ENCODE measurements at places on chromosomes 4 and X. TPM values are rescaled to one million over a fixed set of nuclear protein-coding genes. Genes with fewer than 3 reads are reported as not detected.
A peak's percentile ranks its signal among the peaks of the same experiment; 100 is the strongest.

GRCh38 chrX:128975745-128976144 lies 547.5 kb downstream of the SMARCA1 start:
- DNase-seq: peak; percentile 25

GRCh38 chr4:9963328-9963727 lies 58.0 kb downstream of the SLC2A9 start:
- DNase-seq: no peak

Gene PGAM4
- 0.47 TPM for polyA plus RNA-seq

DNA sequence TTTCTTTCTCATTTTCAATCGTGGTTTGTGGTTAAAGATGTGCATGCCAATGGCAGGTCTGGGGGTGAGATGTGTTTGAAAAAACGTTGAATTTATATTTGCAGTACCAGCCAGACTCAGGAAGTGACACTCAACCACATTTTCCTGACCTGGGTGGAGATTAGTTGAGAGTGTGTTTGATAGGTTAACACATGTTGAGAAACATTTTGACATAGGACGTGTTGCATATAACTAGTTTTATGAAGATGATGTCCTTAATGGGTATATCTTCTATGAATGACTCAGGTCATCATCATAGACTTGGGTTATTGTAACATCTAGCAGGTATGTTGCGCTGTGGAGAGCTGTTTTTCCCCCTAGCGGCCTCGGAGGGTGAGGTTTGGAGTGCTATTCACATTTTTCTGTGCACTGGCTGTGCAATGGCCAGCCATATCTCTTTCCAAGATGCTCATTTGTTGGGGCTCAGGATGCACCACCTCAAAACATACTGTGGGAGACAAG lies 21.7 kb upstream of the CD38 start:
- DNase-seq: no peak

GRCh38 chrX:48754238-48754637 lies 7.3 kb upstream of the GLOD5 start:
- DNase-seq: no peak

DNA sequence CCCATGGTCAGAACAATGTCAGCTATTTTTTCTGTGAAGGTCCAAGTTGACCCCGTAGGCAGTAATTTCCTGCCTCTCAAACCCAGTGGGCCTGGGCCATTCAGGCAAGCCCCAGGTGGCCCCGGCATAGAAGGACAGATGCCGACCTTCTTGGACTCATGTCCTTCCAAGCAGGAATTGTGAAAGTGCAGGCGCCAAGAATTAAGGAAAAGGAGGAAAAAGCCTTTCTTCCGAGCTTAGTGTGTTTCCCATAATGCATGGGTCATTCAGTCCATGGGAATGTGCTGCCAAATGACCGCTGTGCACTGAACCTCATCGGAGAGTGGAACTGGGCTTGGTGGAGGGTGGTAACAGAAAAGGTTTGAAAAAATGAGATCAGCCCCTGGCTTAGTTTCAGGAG lies 196.5 kb upstream of the HS3ST1 start:
- DNase-seq: peak; percentile 7

DNA sequence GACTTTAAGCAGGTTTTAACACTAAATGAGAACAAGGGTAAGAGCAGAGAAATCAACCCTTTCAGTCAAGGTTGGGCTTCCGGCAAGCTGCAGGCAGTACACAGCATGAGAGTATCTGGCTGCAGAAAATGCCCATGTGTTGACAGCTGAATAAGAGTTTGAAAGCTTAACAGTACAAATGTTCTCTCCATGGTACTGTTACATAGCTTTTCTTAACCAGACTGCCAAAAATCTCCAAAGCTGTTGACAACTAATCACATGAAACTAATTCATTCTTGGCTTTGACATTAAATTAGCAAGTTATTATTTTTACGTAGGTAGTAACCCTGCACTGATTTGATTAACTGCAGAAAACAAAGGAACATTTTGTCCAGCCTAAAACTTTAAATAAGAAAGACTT lies 153.5 kb downstream of the SLC10A7 start:
- DNase-seq: peak; percentile 10

- DNase-seq: no peak
Observed at GRCh38 chrX:20663336-20663735, 396.6 kb upstream of the RPS6KA3 start.

Gene CPLX1
- polyA plus RNA-seq: not detected

Gene VEGFC
- 13.0 TPM for polyA plus RNA-seq

Gene SLC35A2
- polyA plus RNA-seq: 18.1 TPM

DNA sequence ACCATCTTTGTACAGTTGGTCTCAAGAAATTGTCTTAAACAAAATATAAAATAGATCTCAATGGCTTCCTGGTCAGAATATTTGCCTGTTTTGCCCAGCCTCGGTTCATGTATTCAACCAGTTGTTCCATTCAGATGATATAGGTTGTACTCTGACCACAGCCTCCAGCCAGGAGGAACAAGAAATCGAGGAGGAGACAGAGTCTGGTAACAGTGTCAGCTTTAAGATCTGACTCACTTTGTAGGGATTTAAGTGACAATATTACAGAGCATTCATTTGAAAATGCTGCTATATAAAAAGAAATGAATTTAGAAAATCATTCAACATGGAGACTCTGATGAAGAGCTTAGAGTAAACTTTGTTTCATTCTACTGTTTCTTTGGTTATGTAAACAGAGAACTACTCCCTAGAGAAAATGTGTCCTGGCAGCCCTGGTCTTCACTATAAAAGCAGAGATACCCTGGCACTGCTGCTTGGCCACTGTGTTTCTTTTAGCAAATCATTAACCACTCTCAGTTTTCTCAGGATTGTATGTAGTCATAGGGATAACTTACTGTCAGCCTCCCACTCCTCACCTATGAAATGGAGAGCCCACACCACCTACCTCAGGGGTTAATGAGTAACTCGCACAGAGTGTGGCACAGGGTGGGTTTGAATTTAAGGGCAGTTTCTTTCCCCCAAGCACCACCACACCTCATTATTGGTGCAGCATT lies 53.5 kb downstream of the PAGE2 start:
- DNase-seq: no peak

GRCh38 chr4:104064646-104065577 lies 345.1 kb upstream of the TACR3 start:
- peak; percentile 38 for DNase-seq

Gene STARD8
- polyA plus RNA-seq: 10.4 TPM

DNA sequence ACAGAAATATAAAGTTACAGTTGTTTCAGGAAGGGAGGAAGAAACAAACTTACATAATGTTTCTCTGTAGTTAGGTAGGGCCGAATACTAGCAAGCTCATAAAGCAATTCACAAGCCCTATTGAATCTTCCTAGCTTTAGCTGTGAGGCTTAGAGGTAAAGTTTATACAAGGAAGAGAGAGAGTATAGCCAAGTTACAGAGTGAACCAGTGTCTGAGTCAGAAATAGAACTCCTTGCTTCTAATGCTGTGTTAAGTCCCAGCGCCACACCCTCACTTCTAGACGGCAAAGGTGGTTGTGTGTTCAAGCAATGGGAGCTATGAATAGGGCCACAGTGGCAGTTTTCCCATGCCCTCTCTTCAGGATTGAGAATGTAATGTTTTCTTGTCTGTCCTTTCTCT lies 6.1 kb downstream of the LPAR4 start:
- no peak for DNase-seq

Gene XPNPEP2
- polyA plus RNA-seq: 7.9 TPM

- DNase-seq: no peak
Observed at GRCh38 chr4:97747945-97748344, 395.3 kb downstream of the STPG2 start.

- no peak for DNase-seq
Observed at GRCh38 chr4:76373919-76374552, 46.9 kb downstream of the CCDC158 start.
